ENCODE measurements at places on chromosomes 2 and 18.

DNA sequence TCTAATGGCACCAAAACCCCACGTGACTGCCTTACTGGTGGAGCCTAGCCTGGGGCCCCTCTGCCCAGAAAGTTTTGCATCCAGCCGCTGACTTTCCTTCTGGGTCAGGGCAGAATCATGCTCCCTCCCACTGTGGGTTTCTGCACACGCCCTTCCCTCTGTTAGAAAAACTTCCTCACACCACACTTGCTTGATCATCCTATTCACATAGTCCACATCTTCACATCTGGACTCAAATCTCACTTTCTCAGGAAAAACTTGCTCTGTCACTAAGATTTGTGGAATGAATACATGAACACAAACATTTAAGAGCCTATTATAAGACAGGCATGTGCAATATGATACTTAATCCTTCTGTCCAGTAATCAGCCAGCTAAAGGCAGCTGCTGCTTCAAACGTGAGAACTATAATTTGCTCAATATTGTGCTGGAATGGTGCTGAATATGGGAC lies 274.7 kb downstream of the RND3 start:
- no peak for DNase-seq

GRCh38 chr2:108533832-108534583 lies at the start of gene LIMS1:
LIMS1 (plus strand) TSS chr2:108534470; CDS start chr2:108534563, 93 bp downstream.
- DNase-seq, result peak; percentile 85

- DNase-seq, result no peak
Observed at GRCh38 chr18:58695772-58696171, 24.5 kb downstream of the MALT1 start.

DNA sequence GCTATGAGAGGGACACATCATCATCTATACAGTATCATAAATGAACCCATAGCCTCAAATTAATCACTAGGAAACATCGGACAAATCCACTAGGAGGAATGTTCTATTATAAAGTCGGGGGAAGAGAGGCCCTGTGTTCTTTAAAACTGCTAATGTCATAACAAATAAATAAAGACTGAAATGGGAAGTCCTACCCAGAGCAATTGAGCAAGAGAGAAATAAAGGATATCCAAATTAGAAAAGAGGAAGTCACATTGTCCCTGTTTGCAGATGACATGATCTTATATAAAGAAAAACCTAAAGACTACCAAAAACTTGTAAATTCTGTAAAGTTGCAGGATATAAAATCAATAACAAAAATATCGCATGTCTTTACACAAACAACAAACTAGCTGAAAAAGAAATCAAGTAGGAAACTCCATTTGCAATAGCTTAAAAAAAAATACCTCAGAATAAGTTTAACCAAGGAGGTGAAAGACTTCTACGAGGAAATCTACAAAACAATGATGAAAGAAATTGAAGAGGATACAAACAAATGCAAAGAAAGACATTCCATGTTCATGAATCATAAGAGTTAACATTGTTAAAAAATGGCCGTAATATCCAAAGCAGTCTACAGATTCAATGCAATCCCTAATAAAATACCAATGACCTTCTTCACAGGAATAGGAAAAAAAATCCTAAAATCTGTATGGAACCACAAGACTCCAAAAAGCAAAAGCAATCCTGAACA lies 30.6 kb downstream of the RTN4 start:
- DNase-seq, result no peak

DNA sequence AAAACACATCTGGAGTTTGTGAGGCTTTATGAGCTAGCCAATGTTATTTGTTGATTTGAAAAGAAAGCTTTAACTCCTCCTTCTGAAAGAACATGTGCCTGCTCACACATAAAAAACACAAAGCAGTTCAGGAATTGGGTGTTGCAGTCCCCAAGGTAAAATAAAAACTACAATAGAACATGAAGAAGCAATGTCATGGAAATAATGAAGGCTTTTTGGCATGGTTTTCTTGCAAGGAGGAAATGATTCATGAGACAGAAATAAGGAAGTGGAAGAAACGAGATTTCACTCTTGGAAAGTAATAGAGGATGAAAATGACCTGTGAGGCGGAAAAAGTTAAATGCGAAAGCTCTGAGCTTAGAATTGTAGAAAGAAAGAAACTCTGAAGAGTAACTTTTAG lies 81.1 kb downstream of the TRIB2 start:
- DNase-seq, result no peak

DNA sequence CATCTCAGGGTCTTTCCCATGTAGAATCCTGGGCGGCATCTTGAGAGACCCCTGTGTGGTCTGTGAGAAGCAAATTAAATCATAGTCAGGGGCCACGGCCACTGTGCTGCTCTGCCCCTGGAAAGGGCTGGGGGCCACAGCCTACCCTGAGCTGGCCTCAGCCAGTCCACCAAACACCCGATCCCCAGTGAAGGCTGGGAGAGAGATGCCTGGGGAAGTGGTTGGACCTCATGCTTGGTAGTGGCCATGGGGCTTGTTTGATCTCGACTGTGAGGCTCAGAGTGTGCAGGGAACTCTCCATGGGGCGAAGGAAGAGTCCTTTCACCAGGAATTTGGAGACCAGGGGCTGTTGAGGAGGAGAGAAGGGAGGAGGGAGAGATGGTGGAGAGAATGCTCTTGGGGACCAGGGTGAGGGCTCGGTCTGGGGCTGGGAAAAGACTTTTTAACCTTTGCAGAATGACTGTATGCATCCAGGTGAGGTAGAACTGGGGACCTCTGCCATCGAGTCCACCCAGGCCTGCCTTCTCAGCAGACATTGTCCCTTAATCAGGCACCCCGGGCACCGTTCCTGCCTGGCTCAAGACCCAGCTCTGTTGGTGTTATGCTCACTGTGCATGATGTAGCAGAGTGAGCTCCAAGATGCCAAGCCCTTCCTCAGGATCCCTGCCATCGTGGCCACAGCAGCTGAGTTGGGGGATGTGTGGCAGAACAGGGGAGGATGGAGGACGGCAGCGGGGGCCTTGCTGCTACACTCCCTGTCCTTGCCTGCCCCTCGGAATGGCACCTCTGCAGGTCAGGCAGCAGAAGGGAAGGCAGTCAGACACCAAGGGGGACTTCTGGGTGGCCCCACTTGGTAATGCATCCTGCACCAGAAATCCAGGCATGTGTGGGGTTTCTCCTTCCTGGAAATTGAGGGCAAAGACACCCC lies 249.9 kb downstream of the DYSF start:
- DNase-seq, result no peak

GRCh38 chr18:43571078-43571689 lies 293.9 kb upstream of the SYT4 start:
- no peak for DNase-seq

DNA sequence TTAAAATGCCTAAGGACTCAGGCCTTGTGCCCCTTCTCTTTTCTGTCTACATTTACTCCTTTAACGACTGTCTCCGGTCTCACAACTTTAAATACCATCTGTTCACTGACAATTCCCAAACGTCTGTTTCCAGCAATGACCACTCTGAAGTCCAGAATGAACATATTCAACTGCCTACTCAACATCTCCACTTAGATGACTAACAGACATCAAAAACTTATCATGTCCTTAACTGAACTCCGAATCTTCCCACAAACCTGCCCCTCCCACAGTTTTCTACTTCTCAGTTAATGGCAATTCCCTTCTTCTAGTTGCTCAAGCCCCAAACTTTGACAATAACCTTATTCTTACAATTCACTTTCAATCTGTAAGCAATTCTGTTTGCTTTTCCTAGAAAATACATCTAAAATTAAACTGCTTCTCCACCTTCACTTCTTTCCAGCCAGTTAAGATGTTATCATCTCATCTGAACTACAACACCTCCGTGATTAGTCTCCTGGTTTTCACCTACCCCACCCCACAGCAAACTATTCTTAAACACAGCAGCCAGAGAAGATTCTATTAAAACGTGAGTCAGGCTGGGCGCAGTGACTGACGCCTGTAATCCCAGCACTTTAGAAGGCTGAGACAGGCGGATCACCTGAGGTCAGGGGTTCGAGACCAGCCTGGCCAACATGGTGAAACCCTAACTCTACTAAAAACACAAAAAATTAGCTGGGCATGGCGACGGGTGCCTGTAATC lies 2.8 kb downstream of the C1D start:
- DNase-seq, result no peak

GRCh38 chr2:119308793-119309330 lies 57.8 kb downstream of the C2orf76 start:
- no peak for DNase-seq

GRCh38 chr2:221289389-221289788 lies 282.7 kb downstream of the EPHA4 start:
- DNase-seq, result no peak

- no peak for DNase-seq
Observed at GRCh38 chr18:3798032-3798431, 348.1 kb downstream of the TGIF1 start.

GRCh38 chr2:60633615-60634014 lies 80.2 kb upstream of the BCL11A start:
- no peak for DNase-seq

DNA sequence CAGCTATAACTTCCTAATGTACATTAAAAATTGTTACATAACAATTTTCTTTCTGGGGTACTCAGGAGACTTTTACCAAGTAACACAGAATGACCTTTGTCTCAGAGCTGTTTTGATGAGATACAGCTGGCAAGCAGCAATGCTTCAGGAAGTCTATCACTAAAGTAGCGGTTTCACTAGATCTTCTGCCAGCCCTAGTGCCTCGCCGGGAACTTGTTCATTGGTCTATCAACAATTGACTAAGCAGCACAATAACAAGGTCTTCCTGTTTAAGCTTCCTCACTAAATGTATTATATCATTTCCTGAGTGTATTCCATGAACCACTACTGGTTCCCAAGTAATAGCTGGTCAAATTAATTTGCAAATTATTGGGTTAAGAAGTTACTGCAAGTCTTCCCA lies 69.2 kb downstream of the TRIP12 start:
- DNase-seq, result no peak

- DNase-seq, result no peak
Observed at GRCh38 chr2:171271386-171271785, 110.7 kb upstream of the TLK1 start.

DNA sequence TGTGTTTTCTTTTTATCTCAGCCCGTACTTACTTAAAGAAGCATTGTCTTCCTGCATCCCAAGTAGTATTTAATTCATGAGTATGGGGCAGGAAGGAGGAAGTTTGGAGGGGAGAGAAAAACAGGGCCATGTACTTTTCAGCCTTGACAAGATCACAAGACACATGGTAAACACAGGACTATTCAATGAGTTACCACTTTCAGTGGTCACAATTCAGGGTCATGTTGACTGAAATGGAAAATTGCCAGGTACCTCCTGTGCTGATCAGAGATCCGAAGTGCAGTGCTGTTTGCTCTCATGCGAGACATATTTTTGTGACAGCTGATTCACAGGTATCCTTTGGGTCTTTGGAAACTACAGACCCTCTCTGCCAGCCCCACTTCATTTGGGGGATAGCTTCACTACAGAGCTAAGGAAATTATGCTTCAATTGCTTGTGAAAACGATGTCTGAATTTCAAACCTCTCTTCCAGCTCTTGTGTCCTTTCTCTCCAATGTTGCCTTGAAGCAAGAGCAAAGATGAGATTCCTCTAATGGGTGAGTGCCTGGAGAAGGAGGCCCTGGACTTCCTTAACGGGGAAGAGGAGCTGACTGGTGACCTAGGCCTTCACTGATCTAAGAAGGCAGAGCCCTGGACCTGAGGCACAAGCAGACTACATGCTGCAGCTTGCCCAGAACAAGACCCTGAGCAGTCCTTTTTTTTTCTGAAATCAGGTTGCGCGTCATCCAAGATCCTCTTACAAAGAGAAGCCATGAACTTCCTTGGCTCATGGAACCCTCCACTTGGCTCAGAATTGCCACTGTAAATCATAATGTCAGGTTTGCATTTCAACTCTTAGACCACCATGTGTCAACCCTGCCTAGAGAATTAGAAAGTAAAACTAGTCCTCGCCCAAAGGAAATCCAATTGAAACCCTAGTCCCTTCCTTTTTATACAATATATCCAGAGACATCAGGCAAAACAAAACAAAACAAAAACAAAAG lies 44.1 kb downstream of the EVA1A start:
- no peak for DNase-seq

DNA sequence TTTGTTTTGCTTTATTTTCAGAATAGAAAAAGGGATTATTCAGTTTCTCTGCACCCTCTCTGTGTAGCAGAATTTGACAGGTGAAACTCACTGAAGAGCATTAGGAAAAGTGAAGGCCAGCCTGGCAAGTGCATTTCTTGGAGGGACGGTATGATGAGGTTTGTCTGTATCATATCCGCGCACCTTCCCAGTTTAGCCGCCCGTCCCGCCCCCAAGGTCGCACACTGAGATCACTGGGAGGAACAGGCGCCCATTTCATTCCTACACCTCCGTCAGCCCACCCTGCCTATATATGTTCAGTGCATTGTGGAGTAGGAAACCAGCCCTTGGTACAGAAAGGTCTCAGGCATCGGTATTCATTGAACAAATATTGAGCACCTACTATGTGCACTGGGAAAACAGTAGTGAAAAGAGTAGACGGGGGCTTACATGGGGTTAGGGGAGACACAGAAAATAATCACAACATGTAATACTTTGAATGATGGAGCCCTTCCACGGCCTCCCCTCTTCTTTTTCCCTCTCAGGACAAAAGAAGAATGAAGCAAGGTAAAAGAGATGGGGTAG lies 678 bp upstream of the FECH start:
- no peak for DNase-seq
